CD4-positive, alpha-beta T cell treated with Interleukin-10 for 1 hour (primary cell): ENCODE measurements at places on chromosomes 2 and 18.

DNA sequence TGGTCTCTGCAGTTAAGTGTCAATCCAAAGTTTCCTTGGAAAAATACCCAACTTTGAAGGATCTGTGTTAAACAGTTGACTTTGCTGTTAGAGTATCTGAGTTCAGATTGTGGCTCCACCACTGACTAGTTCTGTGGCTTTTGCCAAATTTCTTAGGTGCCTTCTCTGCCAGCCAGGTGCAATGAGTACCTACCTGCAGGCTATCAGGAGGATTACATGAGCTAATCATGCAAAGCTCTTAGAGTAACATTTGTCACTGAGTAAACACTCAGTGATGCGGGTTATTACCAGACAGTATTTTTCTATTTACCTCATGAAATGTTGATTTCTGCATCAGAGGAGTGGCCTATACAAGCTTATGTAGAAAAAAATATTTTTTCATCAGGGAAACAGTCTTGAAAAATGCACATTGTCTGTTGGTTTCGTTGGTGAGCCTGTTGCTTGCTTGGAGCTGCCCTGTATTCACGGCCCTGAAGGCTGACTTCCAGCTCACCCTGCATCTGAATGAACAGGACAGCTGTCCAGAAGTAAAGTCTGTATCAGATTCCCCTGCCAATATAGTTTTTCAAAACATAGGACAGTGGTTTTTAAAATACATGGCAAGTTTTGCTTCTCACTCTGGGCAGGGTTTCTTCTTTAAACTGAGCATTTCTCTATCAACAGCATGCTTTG, 235.1 kb downstream of the CDCA7 start:
- DNase-seq = no peak

GRCh38 chr18:76447258-76447890, 47.7 kb downstream of the ZNF516 start:
- DNase-seq = no peak

DNA sequence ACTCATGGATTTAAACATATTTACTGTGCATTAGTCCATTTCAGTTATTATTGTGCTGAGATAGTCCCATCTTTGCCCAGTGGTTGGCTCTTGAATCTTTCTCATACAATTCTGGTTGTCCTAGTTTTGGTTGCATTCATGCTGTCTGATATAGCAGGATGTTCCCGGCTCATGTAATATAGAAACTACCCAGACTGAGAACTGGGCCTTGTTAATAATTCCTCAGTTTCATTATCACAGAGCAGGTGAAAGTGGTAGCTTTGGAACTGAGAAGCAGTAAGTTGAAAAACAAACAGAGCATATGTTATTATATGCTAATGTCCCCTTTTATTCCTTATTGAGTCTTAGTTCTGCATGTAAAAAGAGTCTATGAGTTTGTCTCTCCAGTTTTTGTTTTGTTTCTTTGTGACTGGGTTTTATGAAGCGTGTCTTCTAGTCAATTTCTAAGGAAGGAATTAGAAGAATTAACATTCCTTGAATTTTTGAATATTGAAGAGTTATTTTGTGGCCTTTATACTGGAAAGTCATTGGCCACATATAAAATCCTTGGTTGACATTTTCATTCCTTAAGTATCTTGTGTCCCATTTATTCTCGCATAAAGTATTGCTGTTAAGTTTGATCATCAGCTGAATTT, 43.3 kb downstream of the EIF5B start:
- no peak for DNase-seq

DNA sequence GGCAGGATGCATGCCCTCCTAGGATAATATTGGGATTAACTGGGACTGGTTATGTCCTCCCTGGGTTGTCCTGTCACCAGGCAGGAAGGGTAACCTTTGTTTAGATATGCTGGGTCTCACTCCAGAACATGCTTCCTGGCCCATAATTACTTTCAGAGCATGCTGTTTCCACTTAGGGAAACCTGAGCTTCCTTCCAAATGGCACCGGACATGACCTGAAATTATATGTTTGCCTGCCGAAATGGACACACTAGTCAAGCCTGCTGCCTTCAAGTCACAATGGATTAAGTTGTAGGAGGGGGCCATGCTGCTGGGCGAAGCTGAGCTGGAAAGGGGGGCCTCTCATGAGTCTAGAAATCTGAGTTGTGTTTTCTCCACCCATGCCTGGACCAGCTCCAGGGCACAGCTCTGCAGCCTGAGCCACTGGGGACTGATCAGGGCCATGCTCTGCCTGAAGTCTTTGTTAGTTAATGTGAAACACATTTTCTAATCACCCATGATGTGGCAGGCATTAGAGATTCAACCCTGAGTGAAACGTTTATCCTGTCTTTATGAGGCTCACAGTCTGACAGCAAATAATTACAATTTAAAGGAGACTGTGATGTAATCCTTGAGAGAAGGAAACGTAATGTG, 273.3 kb downstream of the TNS1 start:
- DNase-seq = no peak
